Caki2 (cell line): ENCODE measurements at places on chromosomes 6 and 20. TPM values are rescaled to one million over a fixed set of nuclear protein-coding genes. Genes with fewer than 3 reads are reported as not detected.
A peak's percentile ranks its signal among the peaks of the same experiment; 100 is the strongest.

DNA sequence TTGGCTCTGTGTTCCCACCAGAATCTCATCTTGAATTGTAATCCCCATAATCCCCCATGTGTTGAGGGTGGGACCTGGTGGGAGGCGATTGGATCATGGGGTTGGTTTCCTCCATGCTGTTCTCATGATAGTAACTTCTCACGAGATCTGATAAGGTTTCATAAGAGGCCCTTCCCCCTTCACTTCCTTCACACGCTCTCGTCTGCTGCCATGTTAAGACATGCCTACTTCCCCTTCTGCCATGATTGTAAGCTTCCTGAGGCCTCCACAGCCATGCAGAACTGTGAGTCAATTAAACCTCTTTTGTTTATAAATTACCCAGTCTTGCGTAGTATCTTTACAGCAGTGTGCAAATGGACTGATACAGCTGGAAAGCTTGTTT is 90.0 kb downstream of the ELOVL5 start:
- no peak for DNase-seq

DNA sequence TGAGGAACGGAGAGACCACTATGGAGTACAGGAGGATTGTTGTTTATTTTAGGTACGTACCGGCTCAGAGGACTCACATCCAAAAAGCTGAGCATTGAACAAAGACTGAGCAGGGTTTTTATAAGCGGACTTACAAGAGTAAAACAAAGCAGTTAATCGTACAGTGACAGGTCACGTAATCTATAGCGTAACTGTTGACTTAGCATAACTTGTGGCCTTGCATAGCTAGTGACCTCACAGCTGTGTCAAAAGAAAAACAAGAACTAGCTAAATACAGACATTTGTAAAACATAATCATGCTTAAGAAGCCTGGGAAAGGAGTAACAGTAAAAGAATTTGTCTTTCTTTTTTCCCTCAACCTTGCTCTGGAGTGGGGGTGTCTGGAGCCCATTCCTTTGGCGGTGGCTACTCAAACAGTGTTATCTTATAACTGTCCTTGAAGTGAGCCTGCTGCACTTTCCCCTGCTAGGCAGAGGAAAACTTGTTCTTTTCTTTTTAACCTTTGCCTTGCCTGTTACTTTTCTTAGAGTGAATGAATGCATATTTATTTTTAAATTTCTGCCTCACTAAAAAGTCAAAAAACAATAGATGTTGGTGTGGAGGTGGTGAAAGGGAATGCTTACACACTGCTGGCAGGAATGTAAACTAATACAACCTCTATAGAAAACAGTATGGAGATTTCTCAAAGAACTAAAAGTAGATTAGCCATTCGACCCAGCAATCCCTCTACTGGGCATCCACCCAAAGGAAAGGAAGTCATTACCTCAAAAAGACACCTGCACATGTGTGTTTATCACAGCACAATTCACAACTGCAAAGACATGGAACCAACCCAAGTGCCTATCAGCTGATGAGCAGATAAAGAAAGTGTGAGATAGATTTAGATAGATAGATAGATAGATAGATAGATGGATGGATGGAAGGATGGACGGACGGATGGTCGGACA is 109.0 kb downstream of the TAF4 start:
- no peak for DNase-seq

- no peak for DNase-seq
Measured at GRCh38 chr6:168133687-168134559, 54.9 kb upstream of the FRMD1 start.

- DNase-seq: no peak
Measured at GRCh38 chr6:322940-323729, 30.8 kb downstream of the DUSP22 start.

GRCh38 chr20:59718071-59718470 is 113.7 kb downstream of the PHACTR3 start:
- no peak for DNase-seq

DNA sequence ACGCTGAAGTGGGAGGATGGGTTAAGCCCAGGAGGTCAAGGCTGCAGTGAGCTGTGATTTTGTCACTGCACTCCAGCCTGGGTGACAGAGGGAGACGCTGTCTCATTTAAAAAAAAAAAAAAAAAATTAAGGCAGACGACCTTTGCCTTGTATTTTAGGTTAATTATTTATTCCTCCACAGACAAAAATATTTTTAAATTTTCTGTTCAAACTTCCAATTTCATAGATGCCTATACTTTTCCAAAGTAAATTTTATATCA is 6.3 kb upstream of the SMIM28 start:
- no peak for DNase-seq

- no peak for DNase-seq
Measured at GRCh38 chr6:140069576-140069975, 695.1 kb upstream of the CITED2 start.

DNA sequence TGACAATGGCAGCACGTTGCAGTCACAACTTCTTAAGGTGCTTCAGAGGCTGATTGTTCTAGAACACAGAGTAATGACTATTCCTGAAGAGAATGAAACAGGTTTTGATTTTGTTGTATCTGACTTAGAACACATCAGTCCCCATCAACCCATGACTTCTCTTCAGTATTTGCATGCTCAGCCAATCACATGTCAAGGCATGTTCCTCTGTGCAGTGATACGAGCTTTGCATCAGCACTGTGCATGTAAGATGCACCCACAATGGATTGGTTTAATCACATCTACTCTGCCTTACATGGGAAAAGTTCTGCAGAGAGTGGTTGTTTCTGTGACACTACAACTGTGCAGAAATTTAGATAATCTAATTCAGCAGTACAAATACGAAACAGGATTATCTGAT is 54.3 kb downstream of the PGM3 start:
- no peak for DNase-seq

DNA sequence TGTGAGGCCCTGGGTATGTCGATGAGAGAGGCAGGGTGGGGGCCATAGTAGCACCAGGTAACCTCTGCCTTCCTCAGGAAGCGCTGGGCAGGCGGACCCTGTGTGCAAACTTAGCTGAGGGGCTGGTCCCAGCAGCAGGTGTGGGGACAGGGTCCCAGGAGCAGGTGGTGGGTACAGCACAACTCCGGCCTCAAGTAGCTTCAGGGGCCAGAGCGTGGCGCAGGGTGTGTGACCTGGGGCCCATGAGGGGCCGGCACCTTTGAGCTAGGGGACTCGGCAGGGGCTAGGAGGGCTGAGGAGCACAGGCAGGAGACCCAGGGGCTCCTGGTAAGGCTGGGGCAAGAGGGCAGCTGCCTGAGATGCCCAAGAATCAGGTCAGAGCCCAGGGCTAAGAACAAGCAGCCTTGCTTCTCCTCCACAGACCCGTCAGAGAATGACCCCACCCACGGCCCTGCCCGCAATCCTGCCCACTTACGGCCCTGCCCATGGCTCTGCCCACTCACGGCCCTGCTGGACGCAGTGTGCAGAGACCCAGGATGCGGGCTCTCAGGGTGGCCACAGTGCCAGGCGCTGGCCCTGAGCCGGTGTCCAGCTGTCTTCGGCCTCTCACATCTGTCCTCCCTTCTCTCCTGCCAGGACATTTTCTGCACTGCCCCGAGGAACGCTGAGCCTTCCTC is 30.9 kb downstream of the CHRNA4 start:
- no peak for DNase-seq

DNA sequence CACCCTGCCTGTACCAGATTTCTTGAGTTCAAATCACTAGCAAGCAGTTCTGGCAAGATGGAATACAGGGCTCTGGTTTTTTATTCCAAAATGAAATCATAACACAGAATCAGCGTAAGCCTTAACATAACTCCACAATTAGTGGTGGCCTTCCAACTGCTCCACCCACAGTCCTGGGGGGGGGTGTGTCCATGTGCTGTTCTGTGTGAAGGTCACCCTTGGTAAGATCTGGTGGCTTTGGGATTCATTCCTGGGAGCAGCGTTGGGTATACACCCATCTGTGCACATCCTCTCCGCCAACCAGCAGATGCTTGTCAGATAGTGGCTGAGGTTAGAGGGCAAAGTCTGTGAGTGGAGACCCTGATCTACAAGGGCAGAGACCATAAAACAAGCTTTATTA is 49.9 kb upstream of the CD83 start:
- DNase-seq: no peak

- DNase-seq: no peak
Measured at GRCh38 chr6:3164388-3164787, 7.0 kb upstream of the TUBB2A start.

GRCh38 chr6:129659590-129660345 is 50.2 kb downstream of the ARHGAP18 start:
- DNase-seq: no peak

DNA sequence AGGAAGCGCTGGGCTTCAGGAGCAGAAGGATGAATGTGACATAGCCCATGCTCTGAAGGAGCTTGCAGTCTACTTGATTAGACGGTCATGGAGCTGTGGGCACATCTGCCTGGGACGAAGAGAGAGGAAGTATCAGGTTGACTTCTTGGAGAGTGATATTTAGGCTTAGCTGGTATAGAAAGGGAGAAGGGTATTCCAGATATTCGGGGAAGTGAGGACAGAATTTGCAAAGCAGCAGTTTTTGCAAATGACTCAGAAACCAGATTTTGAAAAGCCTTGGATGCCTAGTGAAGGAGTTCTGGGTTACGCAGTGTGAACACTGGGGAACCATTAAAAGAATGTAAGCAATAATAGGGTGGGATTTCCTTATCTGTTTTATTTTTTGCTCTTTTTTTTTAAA is 60.7 kb downstream of the EYA4 start:
- no peak for DNase-seq

DNA sequence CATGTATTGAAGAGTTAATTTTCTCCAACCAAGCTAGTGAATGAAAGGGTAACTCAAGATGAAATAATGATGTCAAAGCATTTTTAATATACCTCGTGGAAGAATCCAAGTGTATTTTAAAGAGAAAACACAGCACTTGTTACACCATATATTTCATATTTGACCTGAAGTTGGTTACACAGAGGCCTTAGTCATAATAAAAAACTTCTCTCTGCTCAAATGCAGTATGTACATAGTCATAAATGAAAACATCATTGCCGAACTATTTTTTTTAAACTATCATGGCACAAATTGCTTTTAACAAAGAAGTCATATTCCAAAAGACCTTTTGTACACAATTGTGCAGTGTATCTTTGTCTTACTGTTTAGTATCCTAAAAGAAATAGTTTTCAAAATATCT is 43.0 kb downstream of the BACH2 start:
- DNase-seq: no peak

- no peak for DNase-seq
Measured at GRCh38 chr6:16374461-16375200, 136.2 kb downstream of the GMPR start.

DNA sequence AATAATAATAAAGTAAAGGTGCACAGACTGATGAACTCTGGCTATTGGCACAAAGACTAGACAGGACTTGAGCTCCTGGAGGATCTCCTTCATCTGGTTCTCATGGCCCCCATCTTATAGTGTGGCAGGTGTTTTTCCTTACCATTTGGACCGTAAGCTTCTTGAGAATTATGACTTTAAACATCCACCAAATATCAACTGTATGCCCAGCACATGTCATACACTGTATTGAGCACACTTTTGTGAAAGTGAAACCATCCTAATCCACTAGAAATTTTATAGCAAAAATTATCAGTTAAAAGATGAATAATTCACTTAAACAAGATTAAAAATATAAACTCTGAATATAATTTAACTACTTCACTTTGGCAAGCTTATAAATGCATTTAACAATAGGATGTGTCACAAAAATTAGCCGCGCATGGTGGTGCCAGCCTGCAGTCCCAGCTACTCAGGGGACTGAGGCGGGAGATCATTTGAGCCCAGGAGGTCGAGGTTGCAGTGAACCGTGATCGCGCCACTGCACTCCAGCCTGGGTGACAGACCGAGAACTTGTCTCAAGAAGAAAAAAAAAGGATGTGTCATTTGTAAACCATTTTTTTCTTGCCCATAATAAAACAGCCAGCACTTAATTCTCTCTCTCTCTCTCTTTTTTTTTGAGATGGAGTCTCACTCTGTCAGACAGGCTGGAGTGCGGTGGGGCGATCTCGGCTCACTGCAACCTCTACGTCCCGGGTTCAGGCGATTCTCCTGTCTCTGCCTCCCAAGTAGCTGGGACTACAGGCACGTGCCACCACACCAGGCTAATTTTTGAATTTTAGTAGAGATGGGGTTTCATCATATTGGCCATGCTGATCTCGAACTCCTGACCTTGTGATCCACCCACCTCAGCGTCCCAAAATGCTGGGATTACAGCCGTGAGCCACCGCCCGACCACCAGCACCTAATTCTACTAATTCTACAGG is 9.1 kb downstream of the HIVEP2 start:
- DNase-seq: peak; percentile 54

DNA sequence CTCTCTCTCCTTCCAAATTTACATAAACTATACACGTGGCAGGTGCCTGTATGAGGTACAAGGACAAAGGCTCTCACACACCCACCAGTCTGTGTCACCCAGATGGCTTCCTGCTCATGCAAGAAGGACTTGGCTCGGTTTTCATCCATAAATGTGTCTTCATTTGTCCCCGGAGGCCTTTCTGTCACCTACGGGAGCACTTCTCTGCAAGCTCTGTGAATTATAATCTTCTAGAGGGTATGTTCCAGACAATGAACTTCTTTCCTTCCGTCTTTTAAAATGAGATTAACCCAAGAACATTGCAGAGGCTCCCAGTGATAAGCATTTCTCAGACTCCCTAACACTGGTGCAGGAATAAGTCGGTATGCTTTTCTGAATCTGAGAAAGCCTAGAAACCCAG is 123.6 kb downstream of the PTPRT start:
- DNase-seq: no peak

DNA sequence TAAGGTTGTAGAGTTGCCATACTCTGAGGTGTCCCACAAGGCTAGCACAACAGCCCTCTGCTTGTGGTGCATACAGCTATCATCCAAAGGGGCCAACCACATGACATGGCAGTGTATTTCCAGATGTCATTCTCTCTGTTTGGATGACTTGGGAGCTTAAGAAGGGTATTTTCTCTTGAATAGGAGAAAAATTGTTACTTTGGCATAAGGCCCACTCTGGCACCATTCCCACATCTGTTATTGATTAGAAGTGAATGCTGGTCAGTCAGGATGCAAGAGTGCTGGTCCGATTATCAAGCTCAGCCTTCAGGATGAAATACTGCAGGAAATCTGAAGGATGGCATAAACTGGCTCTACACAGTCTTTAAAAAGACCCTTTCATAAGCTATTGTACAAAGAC is 83.6 kb upstream of the C20orf144 start:
- no peak for DNase-seq

- no peak for DNase-seq
Measured at GRCh38 chr6:136607204-136607931, 57.1 kb upstream of the MAP7 start.

GRCh38 chr6:116511424-116512110 is at the start of gene CALHM5:
CALHM5 (plus strand) TSS chr6:116511639; CDS start chr6:116511697, 58 bp downstream.
- peak; percentile 71 for DNase-seq

Gene TCFL5
- total RNA-seq: 30.0 and 31.7 TPM in 2 replicates

Gene TMEM217
- 0.74 TPM in 1 of 2 replicates, not detected in the other for total RNA-seq

Gene SMLR1
- 1.1 TPM in 1 of 2 replicates, not detected in the other for total RNA-seq

Gene GPLD1
- 1.3 and 4.9 TPM in 2 replicates for total RNA-seq

Gene DEF6
- 15.2 and 16.5 TPM in 2 replicates for total RNA-seq

Gene SALL4
- total RNA-seq: 2.9 TPM in 1 of 2 replicates, not detected in the other

Gene TRIM40
- total RNA-seq: not detected in 2 replicates
